ENCODE measurements at places on chromosomes 11 and 22.
A peak's percentile ranks its signal among the peaks of the same experiment; 100 is the strongest.

DNA sequence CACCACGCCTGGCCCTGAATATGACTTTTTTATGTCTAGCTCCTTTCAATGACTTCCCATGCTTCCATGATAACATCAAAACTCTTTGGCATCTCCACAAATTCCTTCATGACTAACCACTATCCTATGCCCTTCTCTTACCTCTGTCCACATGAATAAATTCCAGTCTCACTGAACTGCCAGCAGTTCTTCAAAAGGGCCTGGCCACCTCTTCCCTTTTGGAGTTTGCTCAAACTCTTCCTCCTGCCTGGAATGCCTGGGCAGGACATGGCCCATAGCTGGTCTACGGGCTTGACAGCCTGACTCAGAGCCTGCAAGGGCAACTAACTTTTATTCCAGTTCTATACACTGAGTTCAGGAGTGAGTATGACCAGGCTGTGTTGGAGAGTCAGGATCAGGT lies 41.8 kb upstream of the ZBTB16 start:
- no peak for DNase-seq

DNA sequence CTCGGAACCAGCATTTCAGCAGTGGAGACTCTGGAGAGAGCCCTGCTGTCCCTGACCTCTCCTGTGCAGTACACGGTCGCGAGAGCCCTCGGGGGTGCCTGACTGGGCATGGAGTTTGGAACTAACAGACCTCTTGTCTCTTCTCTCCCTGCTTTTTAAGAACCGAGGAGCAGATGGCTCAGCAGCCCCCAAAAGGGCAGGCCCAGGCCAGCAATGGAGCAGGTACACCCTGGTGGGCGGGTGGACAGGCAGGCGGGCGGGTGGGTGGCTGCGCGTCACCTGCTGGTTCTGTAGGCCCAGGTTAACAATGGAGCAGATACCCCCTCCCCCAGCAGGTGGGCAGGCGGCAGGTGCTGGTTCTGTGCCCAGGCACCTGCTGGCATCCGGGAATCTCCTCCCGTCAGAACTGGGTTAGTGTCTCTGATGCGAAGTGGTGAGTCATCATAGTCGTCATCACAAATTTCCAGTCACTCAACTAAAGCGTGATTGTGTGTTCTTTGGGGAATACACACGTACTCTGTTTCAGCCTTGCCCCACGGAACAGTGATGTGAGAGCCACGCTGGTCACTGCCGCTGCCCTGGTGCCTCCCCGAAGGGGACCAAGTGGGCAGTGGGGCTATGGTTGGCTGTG lies 41.1 kb downstream of the GRAMD4 start:
- no peak for DNase-seq

- DNase-seq = no peak
Observed at GRCh38 chr11:69922596-69923111, 103.4 kb upstream of the FGF3 start.

- no peak for DNase-seq
Observed at GRCh38 chr22:47012589-47013370, 250.3 kb downstream of the TBC1D22A start.

GRCh38 chr11:44943696-44944095 lies 7.0 kb downstream of the TP53I11 start:
- no peak for DNase-seq

GRCh38 chr11:132982772-132983640 lies 549.3 kb downstream of the OPCML start:
- no peak for DNase-seq

GRCh38 chr22:31160328-31160978 lies 471 bp downstream of the RNF185 start:
- DNase-seq = no peak

GRCh38 chr22:40583053-40583741 lies 53.3 kb downstream of the MRTFA start:
- no peak for DNase-seq

GRCh38 chr22:21866833-21867527 lies 465 bp downstream of the MAPK1 start:
- DNase-seq = no peak

DNA sequence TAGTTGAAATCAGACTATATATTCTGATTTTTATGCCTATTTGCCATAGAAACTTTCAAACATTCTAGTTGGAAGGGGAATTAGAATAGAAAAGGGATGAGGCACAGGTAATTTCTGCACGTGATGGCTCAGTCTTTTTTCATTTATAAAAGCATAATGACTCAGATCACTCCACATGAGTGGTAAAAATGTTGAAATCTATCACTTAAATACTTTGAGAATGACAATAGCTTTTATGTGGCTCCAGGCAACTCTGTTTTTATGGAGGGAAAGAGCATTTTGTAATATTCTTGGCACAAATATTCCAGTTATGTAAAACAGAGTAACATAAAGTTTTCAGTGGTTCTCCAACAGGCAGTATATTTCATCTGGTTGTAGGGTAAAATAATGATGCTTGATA lies 5.9 kb upstream of the MMP3 start:
- no peak for DNase-seq

DNA sequence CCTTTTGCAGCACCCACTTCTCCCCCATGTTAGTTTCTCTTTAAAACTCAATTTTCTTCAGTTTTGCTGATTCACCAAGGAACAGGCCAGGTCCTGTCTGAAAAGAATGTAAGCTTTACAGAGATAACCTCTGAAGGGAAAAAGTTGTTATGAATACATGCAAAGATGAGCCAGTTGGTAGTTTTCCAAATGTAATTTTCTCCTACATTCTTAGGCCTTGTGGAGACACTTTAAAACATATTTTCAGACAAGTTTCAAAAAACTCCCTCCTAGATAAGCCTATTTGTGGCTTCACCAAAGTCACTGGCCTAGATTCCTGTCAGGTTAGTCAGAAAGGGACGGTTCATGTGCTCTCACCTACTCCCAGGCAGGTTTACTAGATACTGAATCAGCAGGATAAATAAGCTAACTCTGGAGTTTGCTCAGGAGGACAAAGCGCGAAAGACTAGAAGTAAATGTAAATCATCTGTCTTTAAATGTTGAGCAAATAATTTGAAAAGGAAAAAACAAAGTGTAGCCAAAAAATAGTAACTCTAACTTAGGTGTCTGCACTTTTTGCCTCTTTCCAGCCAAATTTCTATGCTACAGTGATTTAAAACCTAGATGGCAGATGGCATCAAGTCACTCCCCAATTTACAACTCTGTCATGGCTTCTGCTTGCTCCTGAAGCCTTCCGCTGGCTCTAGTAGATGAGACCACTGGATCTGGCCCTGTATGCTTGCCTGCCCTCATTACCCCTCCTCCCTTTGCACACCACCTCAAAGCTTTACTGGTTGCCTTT lies 4.9 kb upstream of the ATP6V1E1 start:
- peak; percentile 68 for DNase-seq

DNA sequence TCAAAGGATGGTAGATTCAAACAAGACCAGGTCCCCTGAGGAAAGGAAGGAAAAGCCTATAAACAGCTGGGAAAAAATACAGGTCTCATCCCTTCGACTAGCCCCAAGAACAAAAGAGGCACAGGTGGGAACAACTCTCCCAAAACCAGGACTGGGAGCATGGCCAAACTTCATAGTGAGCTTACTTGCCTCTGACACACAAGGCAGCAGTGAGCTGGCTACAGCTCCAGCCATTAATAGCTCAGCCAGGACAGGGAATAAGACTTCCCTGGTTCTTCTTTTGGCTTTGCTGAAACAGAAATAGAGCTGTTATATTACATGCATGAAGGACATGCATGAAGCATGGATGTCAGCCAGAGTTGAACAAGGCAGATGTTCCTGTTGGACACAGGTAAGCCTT lies at the start of gene OR10A2:
TSS of gene OR10A2 (plus strand) at position 97 of the 400 bp plus-strand sequence. CDS start 6,698 bp downstream, outside the sequence.
- no peak for DNase-seq

GRCh38 chr11:108873310-108873709 lies 208.4 kb downstream of the DDX10 start:
- DNase-seq = no peak

DNA sequence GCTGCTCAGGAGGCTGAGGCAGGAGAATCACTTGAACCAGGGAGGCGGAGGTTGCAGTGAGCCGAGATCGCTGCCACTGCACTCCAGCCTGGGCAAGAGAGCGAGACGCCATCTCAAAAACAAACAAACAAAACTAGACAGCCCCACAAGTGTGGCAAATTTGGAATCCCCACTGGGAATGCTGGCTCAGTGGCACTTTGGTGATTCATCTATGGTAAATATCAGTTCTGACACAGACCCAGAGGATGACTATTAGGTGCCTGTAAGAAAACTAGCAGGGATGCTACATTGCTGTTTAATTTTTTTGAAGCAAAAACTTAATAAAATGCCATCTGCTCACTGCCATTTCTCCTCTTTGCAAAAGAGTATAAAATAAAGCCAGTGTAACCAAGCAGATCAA lies 107.9 kb downstream of the NAT10 start:
- no peak for DNase-seq

DNA sequence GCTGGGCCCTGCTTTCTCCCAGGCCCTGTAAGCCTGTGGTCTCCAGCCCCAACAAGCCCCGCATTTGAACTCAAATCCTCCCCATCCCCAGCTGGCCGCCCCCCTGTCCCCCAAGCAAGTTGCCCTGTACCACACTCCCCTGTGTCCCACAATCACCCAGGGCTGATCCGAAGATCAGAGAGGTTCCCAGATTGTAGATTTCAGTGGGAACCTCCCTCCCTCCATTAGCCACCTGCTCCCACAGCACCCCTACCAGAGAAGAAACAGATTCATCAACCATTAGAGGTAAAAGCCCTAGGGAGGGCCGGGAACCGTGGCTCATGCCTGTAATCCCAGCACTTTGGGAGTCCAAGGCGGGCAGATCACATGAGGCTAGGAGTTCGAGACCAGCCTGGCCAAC lies 107.5 kb downstream of the FEZ1 start:
- DNase-seq = no peak

DNA sequence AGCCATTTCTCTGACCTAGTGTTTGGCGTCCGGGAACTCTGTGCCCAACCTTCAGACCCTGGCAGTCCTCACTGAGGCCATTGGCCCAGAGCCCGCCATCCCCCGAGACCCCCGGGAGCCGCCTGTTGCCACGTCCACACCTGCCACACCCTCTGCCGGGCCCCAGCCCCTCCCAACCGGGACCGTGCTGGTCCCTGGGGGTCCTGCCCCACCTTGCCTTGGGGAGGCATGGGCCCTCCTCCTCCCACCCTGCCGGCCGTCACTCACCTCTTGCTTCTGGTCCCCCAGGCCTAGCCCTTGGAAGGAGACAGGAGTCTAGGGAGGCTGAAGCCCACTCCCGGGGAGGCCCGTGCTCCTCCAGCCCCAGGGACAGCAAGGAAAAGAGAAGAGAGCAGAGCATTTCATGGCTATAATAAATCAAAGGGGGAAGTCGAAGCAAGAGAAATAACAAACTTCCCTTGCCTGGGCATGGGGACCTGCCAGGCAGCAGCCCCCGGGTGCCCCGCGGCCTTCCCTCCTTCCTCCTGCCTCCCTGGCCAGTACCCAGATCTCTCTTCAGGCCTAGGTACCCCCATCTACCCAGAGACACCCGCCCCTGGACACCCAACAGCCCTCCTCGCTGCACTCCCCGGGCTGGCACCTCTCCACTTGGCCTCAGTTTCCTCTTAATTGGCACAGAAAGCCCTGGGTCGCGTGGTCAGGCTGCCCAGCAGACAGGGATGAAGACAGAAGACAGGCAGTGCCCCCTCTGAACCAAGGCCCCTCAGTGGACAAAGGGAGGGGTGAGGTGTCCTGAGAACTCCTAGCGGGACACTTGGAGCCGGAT lies 13.0 kb upstream of the SLC39A13 start:
- DNase-seq = no peak

DNA sequence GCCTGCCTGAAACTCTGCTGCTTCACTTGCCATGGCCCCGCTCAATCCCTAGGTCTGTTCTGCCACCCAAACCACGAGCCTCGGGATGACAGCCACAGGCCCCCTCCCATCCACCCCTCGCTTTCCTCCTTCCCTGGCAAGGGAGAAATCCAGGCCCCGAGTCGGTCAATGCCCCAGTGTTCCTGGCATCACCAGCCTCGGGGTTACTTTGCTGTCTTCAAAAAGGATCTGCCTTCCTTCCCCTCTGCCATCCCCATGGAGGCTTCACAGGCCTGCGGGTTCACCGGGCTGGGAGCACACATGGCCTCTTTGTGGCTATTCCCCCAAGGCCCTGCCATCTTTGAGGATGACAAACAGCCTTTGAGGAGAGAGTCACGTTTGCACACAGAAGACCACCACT lies 38.8 kb upstream of the ALX4 start:
- DNase-seq = no peak

GRCh38 chr11:2389377-2390026 lies 11.0 kb upstream of the TSSC4 start:
- DNase-seq = no peak

DNA sequence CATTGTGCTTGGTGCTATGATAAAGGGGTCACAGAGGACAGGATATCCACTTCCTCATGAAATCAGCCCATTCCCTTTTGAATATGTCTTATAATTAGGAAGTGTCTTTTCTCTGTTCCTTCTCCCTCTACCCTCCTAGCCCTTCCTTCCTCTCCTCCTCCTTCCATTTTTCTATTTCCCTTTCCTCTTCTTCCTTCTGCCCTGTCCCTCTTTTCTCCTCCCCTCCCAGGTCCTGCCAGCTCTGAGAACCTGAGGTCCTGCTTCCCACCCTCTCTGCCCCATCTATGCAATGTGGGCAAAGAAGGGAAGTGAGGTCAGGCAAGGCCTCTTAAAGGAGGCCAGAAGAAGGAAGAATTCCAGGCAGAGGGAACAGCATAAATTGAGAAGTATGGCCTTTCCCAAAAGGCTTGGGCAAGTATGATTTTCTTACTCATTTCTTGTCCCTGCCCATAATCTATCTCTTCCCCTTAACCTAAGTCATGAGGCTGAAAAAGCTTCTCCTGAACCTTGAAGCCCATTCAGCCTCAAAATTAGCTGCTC lies 7.7 kb upstream of the UBASH3B start:
- DNase-seq = no peak

DNA sequence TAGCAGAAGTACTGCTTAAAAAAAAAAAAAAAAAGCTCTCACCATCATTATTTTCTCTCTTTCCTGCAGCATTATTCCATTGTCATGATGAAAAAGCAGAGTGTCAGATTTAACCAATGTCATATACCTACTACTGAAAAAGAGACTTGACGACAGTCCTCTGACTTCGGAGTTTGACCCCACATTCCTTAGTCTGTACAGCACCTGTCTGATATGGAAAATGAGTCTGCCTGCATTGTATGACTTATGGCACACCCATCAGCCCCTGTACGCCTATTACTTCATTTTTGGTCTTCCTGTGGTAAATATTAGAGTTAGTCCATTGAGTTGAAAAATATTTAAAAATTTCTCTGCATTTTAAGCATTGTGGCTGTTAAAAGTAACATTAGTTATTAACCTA lies 54.5 kb upstream of the NOX4 start:
- no peak for DNase-seq

- DNase-seq = no peak
Observed at GRCh38 chr11:60788401-60789125, 3.4 kb downstream of the MS4A10 start.

- no peak for DNase-seq
Observed at GRCh38 chr11:77557553-77557952, 32.2 kb upstream of the AQP11 start.

Measured in non-pigmented ciliary epithelial cell (primary cell).